ENCODE measurements at places on chromosomes 5 and 9.
A peak's percentile ranks its signal among the peaks of the same experiment; 100 is the strongest.

GRCh38 chr5:39203275-39203922, 16.0 kb downstream of the FYB1 start:
- DNase-seq = no peak

GRCh38 chr9:17928228-17928627, 349.4 kb downstream of the SH3GL2 start:
- no peak for DNase-seq

GRCh38 chr9:124220946-124221451, 36.8 kb upstream of the NEK6 start:
- peak; percentile 50 for DNase-seq

GRCh38 chr5:150120062-150120441, 33.7 kb upstream of the CSF1R start:
- DNase-seq = no peak

DNA sequence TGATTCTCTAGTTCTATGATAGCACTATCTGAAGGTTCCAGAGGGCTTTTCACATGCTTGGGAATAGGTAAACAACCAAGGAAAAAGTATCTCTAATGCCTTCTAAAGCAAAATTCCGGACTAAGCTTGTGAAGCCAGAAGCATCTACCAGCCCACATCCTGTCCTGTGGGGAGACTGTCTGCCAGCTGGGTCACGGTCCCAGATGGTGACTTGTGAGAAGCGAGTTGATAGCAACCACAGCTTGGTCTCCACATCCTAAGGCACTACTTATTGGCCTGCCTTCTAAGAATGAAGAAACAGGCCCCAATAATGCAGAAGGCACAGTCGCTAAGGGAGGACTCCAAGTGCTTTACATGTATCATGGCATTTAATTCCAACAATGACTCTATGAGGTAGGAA, 184.1 kb upstream of the ADRA1B start:
- DNase-seq = no peak

DNA sequence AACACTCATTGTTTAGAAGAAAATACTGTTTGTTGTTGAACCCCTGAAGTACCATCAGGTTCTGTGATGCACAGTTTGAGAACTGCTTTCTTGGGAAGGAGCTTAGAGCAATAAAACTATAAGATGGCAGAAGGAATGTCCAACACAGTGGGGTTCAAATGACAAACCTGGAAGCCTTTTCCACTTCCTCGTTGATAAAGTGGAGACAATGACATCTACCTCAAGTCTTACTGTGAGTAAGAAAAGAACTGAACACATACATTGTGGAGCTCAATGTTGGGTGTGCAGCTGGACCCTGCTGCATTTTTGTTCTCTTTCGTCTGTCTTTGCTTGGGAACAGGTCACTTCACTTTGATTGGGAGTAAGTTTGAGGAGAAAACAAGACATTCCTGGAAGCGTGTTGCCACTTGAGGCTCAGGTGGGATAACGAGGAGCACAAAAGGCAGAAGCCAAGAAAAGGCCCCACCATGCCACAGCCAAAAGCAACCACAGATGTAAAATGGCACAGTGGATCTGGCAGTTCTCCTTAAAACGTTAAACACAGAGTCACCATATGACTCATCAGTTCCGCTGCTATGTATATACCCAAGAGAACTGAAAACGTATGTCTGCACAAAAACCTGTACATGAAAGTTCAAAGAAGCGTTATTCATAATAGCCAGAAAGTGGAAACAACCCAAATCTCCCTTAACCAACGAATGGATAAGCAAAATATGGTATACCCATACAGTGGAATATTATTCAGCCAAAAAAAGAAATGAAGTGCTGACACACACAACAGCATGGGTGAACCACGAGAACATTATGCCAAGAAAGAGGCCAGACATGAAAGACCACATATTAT, 42.9 kb upstream of the SUB1 start:
- no peak for DNase-seq

DNA sequence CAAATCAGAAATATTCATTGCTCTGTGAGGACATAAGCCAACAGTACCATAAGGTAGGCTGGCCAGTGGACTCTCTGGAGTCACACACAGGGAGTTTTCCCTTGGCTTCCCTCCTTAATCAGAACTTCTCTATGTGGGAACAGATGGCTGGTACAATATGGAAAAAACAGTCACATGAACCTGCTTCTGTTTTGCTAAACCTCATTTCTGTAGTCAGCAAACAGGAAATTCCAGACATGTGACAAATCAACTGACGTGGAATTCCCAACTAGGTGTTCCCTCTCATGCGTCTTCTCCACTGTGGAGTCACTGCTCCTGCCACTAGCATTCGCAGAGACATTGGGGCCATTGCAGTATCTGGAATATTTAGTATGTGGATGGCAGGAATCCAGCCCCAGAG, 617.6 kb downstream of the KIF4B start:
- DNase-seq = peak; percentile 48

DNA sequence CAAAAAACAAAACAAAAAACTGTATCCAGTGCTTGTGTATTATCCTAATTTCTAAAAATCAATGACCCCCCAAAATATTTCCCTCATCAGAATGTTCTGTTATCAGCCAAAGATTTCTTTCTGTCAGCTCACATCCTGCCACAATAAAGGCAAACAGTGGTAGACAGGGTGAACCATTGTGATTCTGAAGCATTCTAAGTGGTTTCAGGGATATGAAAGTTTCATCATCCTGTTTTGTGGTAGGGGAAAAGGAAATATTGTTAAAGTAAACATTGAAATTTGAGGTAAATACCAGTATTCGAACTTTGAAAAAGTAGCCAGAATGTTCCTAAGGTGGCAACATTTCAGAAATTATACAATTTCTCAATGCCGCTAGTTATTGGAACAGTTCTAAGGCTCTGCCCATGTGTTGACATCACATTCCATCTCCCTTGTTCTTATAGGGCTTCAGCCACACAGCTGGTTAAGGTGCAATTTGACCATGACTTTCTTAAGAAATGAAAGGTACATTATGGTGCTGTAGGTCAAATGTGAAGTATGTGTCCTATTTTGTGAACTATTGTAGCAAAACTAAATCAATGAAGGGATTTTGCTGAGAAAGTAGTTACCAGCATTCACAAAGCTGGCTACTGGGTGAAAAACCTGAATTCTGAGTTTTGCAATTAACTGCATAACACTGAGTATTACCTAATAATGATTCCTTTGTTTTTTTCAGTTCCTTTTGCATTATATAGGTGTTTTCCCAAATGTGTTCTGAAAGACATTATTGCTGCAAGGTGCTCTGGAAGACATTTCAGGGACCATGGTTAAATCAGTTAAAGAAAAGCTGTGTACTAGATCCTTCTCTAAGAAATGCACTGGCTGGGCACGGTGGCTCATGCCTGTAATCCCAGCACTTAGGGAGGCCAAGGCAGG, 107.6 kb upstream of the RASGRF2 start:
- no peak for DNase-seq

DNA sequence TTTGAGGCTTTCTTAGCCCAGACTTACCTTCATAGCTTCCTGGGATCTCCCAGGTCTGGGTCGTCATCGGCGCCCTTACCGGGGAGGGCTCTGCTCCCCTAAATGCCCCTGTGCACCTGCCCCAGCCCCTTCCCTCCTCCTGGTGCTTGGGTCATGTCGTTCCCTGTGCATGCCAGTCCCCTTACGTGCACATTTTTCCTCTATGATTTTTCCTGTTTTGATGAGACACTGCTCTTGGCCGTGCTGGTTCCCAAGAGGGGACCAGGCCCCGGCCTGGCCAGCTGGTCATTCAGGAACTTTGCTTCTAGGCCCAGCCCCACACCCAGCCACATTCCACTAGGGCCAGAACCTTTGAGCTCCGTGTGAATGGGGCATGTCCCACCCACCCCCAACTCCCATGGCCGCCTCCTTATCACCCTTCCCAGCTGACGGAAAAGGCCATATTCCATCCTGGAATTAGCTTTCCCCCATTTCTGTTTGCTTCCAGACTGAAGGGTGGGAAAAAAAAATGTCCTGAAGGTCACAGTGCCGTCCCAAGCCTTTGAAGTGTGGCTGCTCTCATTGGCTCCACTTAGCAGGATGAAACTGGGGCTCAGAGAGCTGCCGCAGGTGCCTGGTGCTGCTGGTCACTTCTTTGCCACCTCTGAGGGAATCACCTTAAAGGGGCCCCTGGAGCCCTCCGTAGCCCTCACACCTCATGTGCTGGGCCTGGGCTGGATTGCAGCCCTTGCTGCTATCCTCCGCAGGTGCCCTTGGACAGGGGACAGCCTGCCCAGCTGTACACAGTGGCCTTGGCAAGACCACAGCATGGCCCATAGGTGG, 25.1 kb downstream of the ERGIC1 start:
- peak; percentile 55 for DNase-seq

DNA sequence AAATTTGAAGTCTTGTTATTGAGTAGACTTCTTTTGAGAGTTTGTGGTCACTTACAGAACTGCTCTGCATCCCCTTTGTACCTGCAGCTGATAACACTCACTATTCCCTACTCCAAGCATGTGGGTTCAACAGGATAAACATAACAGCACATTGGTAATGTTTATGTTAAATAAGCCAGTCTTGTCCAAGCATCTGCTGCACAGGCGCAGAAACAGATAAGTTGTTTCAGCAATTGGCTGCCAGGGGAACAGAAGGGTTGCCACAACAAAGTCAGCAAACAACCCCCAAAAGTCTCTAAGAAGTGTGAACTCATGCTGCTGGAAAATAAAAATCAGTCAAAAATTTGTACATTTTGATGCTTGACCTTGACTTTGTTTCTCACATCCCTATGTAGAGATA, 174.6 kb downstream of the GDNF start:
- DNase-seq = no peak

DNA sequence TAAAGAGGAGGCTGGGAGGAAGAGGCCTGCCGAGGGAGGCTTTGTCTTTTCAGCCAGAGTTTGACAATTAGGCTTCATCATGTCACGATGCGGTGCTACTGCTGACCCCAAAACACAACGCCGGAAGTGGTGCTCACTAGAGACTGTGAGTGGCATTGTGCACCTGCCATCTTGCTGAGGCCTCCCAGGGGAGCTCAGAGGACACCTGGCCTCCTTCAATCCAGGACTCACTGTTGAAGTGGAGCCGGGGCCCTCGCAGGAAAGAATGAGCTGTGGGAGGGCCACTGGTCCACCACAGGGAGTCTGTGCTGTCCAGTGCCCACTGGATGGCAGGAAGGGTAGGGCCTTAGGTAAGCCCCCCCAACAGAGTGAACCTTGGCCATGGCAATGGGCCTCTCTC, 12.7 kb upstream of the SLC25A48 start:
- DNase-seq = no peak

DNA sequence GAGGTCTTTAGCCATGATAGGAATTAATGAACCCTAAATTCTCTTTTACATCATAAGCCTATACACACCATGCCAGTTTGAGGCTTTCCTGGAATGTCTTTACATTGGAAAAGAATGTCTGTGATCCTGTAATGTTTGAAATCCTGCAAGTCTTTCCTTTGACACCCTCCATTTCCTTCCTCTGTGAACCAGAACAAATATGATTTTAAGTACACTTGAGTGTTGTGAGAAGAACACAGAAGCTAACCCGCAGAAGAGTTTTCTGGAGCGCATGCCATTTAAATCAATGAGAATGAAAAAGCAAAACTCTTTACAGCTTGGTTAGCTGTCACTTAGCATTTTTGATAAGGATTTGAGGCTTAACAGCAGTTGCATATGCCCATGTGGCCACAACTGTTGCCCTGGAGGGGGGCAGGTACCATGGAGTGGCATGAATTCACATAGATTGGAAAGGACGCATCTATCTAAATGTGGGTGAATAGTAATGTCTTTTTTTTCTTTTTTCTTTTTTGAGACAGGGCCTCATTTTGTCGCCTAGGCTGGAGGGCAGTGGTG, 372.6 kb downstream of the KDM4C start:
- no peak for DNase-seq

DNA sequence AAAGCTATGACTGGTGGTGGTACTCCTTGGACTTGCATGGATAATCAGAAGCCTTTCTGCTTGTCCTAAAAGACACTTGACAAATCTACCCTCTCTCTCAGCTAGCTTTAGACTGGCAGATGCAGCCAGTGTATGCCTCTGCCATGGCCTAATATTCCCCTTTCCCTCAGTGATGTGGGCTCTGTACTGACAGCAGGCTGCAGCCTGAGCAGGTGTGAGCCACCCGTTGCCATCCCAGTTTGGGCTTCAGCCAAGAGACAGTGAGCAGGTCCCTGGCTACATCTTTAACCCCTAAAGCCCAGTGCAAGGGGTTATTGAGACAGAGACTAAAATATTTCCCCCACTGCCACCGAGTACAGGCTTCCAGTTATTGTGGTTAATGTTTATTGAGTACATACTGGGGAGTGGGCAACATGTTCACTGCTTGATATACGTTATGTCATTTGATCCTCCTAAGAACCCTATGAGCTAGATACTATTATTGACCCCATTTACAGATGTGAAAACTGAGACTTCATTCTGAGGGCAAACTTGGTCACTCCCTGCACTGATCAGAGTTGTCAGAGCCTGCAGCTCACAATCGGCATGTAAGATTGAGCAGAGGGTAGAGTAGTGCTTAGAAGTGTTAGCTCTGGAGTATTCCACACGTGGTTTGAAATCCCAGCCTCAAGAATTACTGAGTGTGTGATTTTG, 254.2 kb downstream of the ARHGAP26 start:
- no peak for DNase-seq

GRCh38 chr9:113160571-113160970, 9.8 kb downstream of the SLC31A2 start:
- DNase-seq = no peak

GRCh38 chr5:124866355-124867136, 120.1 kb upstream of the ZNF608 start:
- no peak for DNase-seq

- no peak for DNase-seq
Measured at GRCh38 chr5:158851488-158851887, 248.2 kb downstream of the EBF1 start.

DNA sequence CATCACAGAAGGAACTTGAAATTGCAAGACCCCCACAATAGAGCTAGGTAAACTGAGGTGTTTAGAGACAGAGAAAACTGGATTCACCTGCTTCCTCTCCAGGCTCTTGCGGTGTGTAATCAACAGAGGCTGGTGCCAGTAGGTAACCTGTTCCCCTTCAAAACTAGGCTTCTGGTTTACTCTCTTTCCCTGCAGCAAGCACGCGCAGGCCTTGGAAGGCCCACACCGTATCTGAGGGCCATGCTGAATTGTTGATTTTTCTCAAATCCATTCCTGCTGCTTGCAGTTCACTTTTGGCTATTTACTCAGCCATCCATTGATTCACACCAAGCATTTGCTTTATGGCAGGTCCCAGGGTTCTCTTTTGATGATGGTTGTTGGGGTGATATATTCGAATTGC, 667 bp upstream of the FRRS1L start:
- no peak for DNase-seq

GRCh38 chr5:99926463-99926862, 608.7 kb upstream of the FAM174A start:
- no peak for DNase-seq

GRCh38 chr9:124478354-124478753, 28.1 kb downstream of the ADGRD2 start:
- DNase-seq = no peak

- DNase-seq = no peak
Measured at GRCh38 chr5:109998208-109998607, 308.5 kb downstream of the MAN2A1 start.

DNA sequence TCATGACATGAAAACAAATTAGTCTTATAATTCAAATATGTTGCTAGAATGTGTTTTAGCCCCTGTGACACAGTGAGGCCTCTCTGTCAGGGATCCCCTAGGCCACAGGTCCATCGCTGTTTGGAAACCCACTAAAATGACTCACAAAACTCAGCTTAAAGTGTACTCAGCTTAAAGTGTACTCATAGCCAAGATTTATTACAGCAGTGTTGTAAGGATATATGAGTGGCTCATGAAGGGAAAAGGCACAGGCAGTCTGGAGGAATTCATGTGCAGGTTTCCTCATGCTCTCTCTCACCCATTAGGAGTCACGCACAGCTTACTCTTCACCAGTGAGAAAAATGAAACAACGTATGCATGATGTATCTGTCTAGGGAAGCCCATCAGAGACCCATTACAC, 24.4 kb upstream of the TGFBI start:
- DNase-seq = no peak
